Dorsolateral prefrontal cortex (tissue), 122 donors: ENCODE measurements at places on chromosomes 4 and X. TPM values are rescaled to one million over a fixed set of nuclear protein-coding genes. Genes with fewer than 3 reads are reported as not detected.

DNA sequence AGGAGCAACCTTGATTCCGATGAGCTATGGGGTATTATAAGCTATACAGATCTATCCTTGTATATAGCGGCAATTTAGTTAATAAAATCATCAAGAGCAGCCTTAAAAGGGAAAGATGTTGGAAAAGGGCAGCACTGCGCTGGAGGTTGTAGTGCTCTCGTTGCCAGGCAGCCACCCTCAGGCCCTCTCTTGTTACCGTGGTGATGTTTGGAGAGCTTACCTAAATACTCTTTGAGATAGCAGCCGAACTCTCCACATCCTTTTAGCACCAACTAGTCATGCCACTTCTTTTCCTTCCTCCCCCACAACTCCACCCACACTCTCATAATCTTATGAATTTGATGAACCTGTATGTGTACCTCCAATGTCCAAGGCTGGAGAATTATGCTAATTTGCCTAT, 3.8 kb upstream of the RADX start:
- no peak for DNase-seq

The PFKFB1 gene
- 0.48 TPM for total RNA-seq

The NOP14 gene
- total RNA-seq = 16.1 TPM

DNA sequence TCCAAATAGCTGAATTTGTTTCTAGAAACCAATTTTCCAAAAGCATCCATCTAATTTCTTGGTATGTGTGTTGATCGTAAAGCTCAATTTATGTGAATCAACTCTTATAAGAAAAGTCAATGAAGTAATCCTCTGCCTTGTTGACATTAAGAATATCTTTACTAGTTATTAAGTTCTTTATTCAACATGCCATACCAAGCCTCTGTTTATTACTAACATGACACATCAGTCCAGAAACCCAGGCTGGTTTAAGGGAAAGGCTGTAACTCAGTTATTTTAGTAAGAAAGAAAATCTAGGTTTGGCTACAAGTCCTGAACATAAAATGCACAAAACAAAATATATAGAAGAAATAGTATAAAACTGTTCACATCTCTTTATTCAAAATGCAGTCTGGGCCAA, 48.0 kb downstream of the KLHL34 start:
- no peak for DNase-seq

GRCh38 chr4:121464854-121465253, 84.0 kb upstream of the QRFPR start:
- DNase-seq = no peak
